ENCODE measurements at places on chromosomes 16 and 17.

- DNase-seq = no peak
These were observed 28.3 kb downstream of the ETV4 start for GRCh38 chr17:43517615-43518386.

DNA sequence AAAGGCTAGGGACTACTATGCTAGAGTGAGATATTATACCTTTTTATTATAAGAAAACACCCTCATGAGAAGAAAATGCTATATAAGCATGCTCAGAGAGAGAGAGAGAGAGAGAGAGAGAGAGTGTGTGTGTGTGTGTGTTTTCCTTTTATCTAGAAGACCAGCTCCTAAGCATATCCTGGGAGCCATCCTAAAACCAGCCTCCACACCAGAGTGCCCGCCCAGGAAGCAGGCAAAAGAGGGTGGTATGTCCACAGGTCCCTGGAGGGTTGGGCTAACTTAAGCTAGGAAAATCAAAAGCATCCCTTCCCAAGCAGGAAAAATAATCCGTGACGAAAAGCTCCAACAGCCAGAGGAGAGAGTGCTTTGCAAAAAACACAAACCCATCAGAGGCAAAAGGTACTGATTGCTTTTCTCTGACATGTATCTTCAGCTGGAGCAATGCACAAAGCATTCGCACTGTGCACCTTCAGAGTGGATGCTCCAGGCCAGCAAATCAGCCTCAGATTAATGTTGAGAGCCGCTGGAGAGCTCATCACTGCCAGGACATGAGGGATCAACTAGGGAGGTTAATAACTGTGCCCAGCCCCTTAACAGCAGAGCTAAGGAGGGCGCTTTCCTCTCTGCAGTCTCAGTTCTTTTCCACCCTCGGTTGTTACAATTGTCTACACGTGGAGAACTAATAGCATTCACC lies 125.1 kb downstream of the SLC39A11 start:
- no peak for DNase-seq

DNA sequence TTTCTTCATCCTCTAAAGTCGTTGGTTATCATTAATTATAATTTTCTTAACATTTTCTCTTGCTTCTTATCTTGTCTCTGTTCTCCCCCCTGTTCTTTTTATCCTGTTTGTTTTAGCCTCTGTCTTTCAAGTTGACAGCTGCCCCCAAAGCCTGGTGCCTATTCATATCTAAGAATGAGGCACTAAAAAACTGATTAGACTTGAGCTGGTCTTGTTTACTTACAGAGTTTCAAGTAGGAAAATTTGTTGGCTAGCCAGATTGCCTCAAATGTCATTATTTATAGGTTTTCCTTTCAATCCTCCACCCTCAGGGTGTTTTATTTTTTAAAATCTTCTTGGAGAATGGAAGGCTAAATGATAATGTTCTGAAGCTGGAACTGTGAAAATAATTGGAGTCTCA lies 236.0 kb downstream of the UTP18 start:
- no peak for DNase-seq

DNA sequence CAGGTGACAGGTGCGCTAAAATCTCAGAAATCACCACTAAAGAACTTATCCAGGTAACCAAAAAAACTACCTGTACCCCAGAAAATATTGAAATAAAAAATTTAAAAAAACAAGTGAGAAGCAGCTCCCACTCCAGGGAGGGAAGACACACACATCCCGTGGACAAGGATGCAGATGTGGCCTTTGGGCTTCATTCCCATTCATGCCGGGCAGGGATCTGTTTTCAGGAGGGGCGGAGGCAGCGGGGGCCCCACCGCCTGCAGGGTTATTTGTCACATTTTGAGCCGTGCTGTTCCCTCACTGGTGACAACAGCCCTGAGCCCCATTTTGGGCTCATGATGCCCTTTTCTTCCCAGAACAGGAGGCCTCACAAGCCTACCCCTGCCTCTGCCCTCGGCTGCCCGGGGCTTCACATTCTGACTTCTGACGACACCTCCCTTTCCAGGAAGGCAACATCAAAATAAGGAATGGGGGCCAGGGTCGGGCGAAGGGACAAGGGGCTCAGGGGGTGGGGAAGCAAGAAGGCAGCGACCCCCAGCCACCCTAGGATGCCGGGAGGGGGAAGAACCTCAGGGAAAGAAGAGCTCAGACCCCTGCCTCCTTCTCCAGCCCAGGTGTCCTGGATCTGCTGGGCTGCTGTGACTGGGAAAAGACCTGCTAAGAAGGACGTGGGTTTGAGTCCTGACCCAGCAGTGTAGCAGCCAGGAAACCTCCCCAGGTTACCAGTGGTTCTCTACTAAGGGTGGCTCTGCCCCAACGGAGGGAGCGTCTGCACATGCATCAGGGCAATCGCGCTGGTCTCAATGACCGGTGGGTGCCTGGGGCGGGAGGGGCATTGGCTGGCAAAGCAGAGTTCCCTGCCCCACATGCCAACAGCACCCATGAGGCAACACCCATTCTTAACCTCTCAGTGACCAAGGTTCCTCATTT lies 2.3 kb upstream of the CD79B start:
- no peak for DNase-seq

GRCh38 chr16:35754391-35755369 lies 2295.3 kb downstream of the TP53TG3F start:
- DNase-seq = no peak

DNA sequence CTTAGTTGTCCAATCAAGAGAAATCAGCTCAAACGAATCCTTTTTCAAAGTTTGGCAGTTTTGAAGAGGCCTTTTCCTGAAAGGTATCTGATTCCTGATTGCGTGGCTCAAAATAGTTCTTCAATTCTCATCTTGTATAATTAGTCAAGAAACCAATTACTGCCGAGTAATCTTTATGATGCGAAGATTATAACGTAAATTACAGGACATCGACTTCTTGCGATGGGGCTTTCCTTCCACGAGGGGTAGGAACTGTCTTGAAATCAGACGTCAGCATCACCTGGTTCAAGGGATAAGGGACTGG lies 644 bp upstream of the ARL2BP start:
- DNase-seq = no peak

- no peak for DNase-seq
These were observed 16.4 kb downstream of the CDR2 start for GRCh38 chr16:22358000-22358399.

DNA sequence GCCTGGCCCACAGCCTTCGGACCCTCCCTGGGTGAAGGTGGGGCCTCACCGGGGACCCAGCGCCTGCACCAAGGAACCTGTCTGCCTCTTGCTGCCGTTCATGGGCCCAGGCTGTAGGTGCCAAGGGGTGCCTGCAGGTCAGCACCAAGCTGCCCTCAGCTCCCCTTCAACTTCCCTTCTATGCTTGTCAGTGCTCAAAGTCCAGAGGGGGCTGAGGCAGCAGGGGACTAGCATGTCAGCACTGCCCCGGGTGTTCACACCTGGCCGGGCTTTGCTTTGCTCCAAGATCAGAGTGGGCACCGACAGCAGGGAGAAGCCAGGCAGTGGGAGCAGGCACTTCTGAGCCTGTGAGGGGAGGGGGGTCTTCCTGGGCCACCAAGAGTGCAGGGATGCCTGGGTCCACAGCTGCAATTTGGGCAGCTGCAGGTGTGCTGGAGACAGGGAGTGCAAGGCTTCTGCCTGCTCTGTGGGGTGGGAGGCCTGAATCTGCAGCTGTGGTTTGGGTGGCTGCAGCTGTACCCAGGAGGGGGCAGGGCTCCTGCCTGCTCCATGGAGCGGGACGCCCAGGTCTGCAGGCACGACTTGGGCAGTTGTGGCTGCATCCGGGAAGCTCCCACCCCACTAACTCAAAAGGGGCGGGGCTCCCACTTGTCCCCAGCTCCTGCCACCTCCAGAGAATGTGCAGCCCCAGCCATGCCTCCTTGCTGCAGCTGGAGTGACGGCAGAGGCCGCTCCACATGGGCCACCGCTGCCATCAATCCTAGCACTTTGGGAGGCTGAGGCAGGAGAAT lies 27.6 kb upstream of the PRM1 start:
- no peak for DNase-seq

GRCh38 chr17:57284984-57285646 lies 28.8 kb downstream of the MSI2 start:
- DNase-seq = peak; percentile 61

DNA sequence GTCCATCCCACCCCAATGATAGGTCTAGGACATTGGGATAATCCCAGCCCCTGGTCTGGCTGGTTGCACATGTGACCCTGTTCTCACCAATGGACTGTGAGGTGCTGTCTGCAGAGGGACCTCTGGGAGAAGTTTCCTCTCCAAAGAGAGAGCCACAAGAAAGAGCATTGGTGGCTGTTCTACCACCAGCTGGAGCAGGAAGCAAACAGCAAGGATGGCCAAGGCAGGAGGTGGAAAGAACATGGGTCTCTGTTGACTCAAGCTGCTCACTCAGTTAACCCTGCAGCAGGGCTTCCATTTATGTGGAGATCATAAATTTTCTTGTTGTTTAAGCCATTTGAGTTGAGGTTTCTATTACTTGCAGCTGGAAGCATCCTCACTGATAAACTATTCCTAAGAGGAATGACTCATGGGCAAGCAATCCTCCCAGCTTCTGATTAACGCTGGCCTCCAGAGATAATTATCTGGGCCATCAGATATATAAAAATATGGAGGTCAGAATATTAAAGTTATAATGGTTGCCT lies 52.6 kb downstream of the CYB5B start:
- no peak for DNase-seq

- no peak for DNase-seq
These were observed 5.1 kb upstream of the GGT6 start for GRCh38 chr17:4565209-4566141.

- DNase-seq = no peak
These were observed 1.3 kb downstream of the GSPT1 start for GRCh38 chr16:11914210-11915113.

DNA sequence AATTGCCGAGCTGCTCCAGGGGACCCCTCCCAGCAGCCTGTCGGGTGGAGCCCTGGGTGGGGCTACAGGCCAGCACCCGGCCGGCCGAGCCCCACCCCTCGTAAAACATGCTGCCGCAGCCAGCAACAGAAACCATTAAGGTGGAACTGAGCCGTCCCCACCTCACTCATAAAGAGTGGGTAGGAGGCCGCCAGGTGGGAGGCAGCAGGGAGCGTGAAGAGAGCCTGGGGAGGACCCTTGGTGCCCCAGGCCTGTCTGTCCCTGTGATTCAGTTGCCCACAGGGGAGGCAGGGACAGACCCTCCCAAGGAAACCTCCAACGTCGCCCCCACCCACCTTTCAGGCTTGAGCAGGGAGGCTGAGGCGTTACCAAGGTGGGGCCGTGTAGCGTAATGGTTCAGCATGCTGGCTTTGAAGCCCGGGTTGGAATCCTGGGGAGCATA lies 8.4 kb downstream of the FOXN1 start:
- DNase-seq = no peak

Data from activated naive CD8-positive, alpha-beta T cell treated with anti-CD3 and anti-CD28 coated beads, Interleukin-2, amount 10 ng/mL, durations not matched to agents 7 days and 5 days (primary cell).